ENCODE measurements at places on chromosomes 1 and 21.

- no peak for DNase-seq
Measured at GRCh38 chr1:32611859-32612188, 38.5 kb downstream of the ZBTB8OS start.

GRCh38 chr1:234875328-234875952 is 253.2 kb downstream of the TOMM20 start:
- no peak for DNase-seq

DNA sequence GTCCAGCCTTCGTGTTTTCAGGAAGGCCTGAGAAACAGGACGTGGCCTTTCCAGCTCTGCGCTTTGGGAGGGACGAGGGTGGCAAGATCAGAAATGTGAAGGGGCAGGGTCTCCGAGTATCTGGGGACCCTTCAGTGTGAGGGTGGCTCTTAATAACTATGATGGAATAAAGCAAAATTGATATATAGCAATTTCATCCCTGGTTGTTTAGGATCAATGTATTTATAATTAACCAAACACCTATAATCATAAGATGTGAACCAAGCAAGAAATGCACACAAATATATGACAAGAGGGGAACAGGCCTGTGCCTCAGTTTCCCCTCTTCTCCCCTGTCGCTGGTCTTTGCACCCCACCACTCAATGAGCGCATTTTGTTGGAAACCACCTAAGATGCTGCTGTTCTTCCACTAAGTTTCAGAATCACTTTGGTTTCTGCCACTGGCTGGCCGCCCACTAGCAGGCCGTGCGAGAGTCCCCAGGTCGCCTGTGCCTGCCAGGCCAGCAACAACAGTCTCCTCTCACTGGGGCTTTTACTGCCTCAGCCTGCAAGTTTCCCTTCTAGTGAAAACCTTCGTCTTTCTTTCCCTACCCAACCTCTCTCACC is 36.6 kb downstream of the UBASH3A start:
- DNase-seq: no peak

- DNase-seq: no peak
Measured at GRCh38 chr1:219991511-219991810, 54.8 kb downstream of the EPRS1 start.

DNA sequence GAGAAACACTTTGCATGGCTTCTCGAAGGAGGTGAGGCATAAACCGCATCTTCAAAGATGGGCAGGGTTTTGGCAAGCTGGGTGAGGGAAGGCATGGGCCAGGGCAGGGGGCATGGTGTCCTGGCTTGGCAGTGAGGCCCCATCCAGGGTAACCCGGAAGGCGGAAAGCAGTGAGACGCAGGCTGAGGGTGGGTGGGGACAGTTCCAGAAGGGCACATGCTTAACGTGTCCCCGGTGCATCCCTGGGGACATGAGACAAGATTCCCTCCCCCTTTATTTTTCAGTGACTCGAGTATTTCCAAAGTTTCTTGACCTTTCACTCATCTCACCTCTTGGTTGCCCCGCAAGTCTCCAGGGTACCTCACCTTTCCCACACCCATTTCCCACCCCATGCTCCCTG is 122.8 kb upstream of the SLC25A33 start:
- no peak for DNase-seq

GRCh38 chr1:115676498-115677181 is 34.9 kb downstream of the VANGL1 start:
- DNase-seq: no peak

- DNase-seq: no peak
Measured at GRCh38 chr1:85838238-85838637, 130.0 kb upstream of the ZNHIT6 start.

DNA sequence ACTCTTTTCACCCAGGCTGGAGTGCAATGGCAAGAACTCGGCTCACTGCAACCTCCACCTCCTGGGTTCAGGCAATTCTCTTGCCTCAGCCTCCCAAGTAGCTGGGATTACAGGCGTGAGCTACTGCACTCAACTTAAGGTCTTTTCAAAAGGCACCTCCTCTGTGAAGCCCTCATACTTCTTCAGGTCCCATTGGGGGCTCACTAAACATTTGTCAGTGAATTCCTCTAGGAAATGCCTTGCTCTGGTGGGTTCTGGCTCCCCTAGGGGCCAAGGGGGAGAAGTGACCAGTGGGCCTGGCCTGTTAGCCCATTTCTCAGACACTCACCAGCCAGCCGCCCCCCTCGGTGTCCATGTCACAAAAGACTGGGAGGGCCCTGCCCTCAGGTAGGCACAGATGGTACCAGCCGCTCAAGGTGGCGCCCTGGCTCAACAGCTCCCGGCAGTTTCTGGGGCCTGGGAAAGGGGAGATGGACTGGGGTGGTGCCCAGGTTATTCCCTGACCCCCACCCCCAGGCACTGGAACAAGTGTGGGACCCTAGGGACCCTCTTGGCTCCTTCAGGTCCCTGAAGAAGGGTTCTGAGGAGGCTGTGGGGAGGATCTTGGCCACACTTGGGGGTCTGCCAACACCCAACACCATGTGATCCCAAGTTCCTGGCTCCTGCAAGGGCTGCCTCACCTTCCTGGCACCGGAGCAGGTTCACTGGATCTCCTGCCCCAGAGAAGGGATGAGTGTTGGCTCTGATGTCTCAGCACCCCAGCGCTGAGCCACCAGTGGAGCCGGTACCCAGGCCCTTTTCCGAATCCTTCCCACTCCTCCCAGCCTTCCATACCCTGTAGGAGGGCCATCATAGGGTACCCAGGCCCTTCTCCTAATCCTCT is 1.6 kb downstream of the FCN3 start:
- peak; percentile 76 for DNase-seq

- DNase-seq: no peak
Measured at GRCh38 chr1:3366126-3367051, 88.1 kb upstream of the ARHGEF16 start.

DNA sequence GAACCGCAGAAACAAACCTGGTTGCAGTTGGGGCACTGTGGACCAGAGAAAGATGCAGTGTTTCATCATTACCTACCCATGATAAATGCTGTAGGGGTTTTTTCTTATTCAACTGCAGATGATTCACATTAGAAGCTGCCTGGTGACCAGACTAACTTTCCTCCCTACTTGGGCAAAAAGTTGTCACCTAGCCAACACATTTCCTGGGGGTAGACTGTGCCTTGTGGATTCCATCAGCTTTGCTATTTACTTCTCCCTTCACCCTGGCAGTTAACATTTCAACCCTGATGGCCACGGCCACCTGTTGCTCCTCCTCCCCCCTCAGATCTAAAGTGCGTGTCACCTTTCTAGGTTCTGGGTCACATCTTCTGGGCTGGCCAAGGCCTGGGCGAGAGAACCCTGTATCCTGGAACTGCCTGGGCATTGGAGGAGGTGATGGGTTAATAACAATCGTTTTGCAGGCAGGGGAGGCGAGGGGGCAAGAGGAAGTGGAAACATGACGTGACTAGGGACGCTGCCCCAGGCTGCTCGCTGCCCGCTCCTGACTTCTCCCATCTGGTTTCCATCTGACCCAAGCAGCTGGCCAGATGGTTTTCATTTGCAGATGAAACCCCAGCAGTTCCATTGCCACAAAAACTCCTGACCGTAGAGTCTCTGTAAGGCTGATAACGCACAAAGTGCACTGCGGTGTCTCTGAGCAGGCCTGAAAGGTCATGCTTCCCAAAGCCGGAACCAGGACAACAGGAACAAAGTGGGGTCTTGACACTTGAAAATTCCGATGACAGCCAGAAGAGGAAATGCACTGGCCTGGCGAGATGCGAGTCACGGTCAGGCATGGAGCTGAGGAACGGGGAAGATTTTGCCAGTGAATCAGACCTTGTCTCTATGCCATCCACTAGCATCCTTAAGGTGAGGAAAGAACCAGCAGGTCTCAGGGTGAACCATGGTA is 36.6 kb downstream of the CAPZB start:
- DNase-seq: no peak

DNA sequence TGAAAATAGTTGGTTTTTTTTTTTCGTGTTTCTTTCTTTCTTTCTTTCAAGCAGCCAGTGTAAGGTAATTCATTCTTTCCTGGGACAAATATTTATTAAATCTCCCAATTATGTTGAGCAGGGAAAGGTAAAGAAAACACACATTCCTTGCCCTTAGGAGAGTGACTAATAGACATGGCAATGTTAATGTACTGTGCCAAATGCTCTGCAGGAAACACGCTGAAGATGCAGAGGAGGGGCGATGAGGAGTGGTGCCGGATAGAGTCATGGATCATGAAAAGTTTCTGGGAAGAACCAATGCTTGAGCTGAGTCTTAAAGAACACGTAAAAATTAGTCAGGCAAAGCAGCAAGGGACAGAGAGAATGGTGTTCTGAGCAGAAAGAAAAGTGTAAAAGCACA is 199.2 kb downstream of the DNM3 start:
- no peak for DNase-seq

DNA sequence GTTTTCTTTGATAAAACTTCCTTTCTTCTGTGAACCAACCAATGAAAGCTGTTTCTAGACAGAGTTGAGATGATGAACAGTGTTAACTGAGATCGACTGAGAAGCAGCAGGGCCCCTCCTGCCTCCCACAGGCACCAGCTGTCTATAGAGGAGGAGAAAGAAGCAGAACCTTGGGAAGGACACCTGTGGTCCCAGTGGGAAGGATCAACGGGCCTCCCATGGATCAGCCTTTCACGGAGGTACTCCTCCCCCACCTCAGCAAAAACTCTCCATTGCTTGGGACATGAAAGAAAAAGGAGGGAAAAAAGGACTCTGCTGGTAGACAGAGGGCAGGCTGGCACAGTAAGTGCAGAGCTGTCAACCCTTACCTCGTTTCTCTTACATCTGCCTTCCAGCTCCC is 40.5 kb downstream of the PLPPR5 start:
- DNase-seq: no peak

DNA sequence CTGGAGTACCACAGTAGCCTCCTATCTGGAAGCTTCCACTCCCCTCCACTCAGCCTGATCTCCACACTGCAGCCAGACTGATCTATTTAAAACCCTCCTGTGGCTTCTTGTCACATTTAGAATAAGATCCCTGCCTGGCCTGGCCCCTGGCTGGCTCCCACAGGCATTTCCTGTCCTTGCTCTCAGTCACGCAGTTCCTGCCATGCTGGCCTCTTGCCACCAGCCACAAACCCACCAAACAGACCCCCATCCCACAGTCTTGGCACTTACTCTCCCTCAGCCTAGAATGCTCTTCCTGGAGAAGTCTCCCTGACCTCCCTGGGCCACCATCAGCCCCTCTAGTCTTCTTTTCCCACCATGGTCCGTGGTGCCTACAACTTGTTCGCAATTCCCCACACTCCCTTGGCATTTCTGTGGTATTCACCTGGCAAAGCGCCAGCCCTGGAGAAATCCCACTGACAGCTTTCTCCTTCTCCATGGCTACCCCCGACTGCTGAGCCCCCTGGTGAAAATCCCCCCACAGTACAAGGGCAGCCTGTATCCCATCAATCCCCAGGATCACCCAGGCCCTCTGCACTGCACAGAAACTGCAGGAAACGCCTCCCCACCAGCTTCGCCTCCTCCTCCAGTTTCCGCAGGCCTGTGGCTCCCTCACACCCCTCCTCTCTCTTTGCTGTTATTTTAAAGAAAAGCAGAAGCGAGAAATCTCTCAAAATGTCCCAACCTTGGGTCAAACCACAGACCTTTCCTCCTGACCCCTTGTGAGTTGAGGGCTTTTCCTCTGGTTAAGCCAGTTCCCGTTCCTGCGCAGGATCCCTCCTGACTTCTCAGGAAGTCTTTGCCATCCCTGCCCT is 94.5 kb downstream of the SYT2 start:
- no peak for DNase-seq

DNA sequence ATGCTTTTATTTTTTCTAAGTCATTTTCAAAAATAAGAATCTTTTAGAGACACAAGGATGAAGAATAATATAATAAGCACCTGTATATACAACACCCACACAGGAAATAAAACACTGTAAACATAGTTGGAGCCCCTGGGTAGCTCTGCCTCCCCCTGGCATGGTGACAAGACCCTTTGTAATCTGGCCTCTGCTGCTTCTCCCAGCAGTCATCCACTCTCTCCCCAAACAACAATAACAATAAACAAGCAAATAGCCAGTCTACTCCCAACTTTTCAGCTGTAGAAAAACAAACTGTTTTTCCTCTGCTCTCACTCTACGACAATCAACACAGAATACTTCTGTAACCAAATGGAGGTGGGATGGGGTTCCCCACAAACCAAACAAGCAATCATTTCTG is 110.1 kb downstream of the CSMD2 start:
- DNase-seq: no peak

DNA sequence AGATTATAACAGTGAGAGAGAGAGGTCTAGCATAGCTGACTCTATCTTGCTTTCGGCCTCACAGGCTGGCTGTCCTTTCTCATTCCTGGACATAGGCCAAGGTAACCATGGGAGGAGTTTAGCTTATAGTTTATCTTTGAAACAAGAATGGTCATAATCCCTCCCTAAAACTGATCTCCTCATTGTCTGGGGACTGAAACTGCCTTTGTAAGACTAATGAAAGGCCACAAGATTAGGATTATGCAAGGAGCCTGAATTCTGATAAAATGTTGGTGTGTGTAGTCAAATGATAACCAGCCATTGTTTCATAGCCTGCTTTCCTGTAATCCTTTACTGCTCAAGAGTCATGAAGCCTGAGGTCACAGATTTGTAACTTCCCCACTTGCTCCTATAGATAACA is 131.9 kb upstream of the LYPLAL1 start:
- no peak for DNase-seq

DNA sequence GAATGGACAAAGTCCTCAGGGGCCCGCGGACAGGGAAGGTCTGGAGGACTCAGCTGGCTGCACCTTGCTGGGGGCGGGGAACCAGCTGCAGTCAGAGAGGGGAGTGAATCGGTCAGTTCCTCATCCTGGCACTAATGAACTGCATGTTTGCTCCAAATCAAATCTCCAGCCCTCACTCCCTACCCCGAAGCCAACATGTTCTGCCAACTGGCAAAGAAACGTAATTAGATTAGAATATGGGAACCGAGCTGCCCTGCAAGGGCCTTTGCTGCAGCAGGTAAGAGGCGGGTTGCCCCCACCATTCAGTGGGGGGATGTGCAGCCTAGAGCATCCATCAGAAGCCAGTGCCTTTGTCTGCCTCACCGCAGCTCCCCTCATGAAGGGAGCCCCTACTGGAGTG is 121.1 kb downstream of the AJAP1 start:
- no peak for DNase-seq

GRCh38 chr1:149843431-149844041 is 55.8 kb upstream of the BOLA1 start:
- DNase-seq: no peak

DNA sequence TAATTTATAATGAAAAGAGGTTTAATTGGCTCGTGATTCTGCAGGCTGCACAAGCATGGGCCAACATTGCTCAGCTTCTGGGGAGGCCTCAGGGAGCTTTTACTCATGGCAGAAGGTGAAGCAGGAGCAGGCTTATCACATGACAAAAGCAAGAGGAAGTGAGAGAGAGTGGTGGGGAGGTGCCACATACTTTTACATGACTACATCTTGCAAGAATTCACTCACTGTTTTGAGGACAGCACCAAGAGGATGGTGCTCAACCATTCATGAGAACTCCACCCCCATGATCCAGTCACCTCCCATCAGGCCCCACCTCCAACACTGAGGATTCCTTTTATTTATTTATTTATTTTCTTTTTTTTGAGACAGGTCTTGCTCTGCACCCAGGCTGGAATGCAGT is 5.5 kb upstream of the PLEKHM2 start:
- DNase-seq: no peak

GRCh38 chr1:226978432-226979114 is 38.5 kb downstream of the COQ8A start:
- no peak for DNase-seq

- no peak for DNase-seq
Measured at GRCh38 chr1:195590649-195591048, 1017.6 kb downstream of the KCNT2 start.

Data from iPS-NIHi11 (cell line).